ENCODE measurements at places on chromosomes 4 and X.
A peak's percentile ranks its signal among the peaks of the same experiment; 100 is the strongest.

GRCh38 chrX:81390237-81390636 lies 188.3 kb downstream of the SH3BGRL start:
- no peaks in the 10 kb centered on the region for H3K36me3 ChIP-seq
- no peak overlapping the region for H3K27ac ChIP-seq
- no peak overlapping the region for H3K4me3 ChIP-seq
- no peaks in the 10 kb centered on the region for H3K27me3 ChIP-seq
- no peak for DNase-seq
- no peaks in the 10 kb centered on the region for H3K4me1 ChIP-seq

DNA sequence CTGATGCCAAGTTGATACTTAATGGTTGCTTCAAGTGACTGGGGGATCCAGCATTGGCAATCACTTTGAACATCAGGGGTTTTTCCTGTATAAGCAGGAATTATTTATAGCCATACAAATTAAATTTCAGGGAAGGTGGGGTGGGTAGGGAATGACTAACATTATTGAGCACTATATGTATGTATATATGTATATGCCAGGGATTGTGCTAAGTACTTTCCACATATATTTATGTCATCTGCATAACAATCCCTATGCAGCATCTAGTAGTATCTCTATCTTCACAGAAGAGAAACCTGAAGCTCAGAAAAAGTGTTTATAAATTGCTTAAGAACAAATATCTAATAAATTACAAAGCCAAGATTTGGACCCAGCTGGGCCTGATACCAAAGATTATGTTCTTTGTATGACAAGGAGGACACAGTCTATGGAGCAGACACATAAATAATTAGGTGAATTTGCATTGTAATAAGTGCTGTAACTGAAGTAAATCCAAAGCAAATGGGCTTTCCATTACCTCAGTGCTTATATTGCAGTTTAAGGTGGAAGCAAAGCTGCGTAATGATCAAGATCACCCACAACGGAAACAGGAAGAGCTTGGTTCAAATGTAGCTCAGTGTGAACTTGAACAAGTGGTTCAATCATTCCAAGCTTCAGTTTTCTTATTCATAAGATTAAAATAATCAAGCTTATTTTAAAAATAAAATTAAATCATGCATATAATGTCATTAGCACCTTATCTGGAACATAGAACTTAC lies 18.9 kb upstream of the RASGEF1B start:
- H3K4me3 ChIP-seq: no peak overlapping the region
- H3K27ac ChIP-seq: no peak overlapping the region
- H3K36me3 ChIP-seq: no peaks in the 10 kb centered on the region
- H3K4me1 ChIP-seq: no peaks in the 10 kb centered on the region
- no peak for DNase-seq

- no peak for DNase-seq
- H3K4me3 ChIP-seq: no peak overlapping the region
- no peaks in the 10 kb centered on the region for H3K27me3 ChIP-seq
- H3K36me3 ChIP-seq: no peaks in the 10 kb centered on the region
- no peak overlapping the region for H3K27ac ChIP-seq
- H3K4me1 ChIP-seq: no peaks in the 10 kb centered on the region
Observed at GRCh38 chr4:188727746-188728145, 588.5 kb downstream of the TRIML1 start.

GRCh38 chrX:5265324-5265850 lies 963.3 kb downstream of the NLGN4X start:
- H3K27me3 ChIP-seq: no peaks in the 10 kb centered on the region
- H3K27ac ChIP-seq: no peak overlapping the region
- no peak overlapping the region for H3K4me3 ChIP-seq
- no peaks in the 10 kb centered on the region for H3K4me1 ChIP-seq

DNA sequence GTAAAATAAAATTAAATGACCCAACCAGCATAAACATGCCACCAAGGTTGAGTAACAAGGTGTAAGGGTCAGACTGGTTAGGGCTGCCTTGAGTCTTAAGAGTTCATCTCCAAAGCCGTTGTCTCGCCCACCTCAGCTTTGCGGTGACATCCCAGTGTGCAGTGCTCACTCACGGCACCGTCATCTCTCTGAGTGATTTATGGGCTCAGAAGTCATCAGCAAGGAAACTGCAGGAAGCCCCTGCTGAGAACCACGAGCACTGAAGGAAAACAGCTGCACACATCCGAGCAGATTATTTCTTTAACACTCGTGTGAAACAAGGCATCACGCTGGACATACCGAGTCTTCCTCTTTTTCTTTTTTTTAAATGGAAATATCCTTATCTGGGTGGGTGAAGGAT lies 411.1 kb downstream of the TRIML1 start:
- H3K27ac ChIP-seq: no peak overlapping the region
- DNase-seq: no peak
- H3K4me3 ChIP-seq: no peak overlapping the region
- no peaks in the 10 kb centered on the region for H3K36me3 ChIP-seq
- no peaks in the 10 kb centered on the region for H3K27me3 ChIP-seq
- H3K4me1 ChIP-seq: no peaks in the 10 kb centered on the region

DNA sequence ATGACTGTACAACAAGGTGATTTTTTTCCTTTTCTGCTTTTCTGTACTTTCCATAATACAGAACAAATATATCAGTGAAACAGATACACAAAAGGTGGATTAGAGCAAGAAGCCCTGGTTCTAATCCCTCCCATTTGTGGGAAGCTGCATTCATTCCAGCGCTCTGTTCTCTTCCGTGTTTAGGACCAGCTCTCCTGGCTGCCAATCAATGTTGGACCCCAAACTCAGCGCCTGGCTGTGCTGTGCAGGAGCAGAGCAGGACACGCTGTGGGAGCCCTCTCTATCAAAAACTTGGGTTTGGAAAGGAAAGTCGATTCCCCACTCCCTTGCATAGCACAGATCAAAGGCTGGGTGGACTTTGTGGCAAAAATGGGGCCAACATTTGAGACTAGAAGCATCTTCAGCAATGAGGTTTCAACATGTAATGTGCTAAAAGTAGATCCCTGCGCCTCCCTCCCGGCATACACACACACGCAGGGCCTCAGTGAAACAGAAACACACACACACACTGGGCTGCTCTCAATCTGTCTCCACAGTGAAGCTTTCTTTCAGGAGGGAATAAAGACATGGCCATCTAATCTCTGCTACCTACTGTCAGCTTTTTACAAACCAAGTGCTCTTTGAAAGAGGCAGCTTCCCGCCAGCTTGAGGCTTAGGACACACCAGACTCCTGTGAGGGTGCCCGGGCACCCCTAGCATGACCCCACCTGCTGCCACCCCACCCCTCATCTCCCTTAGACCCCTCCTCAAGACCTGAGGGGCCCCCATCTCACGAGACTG lies 12.2 kb downstream of the WDR1 start:
- peaks cover 100% of the 10 kb centered on the region for H3K4me1 ChIP-seq
- H3K27me3 ChIP-seq: no peaks in the 10 kb centered on the region
- H3K36me3 ChIP-seq: peaks cover 3% of the 10 kb centered on the region

GRCh38 chr4:3725936-3726870 lies 40.0 kb upstream of the ADRA2C start:
- H3K4me3 ChIP-seq: no peak overlapping the region
- peaks cover 29% of the 10 kb centered on the region for H3K4me1 ChIP-seq
- DNase-seq: no peak
- H3K36me3 ChIP-seq: no peaks in the 10 kb centered on the region

GRCh38 chr4:139374251-139374650 lies 72.0 kb upstream of the NDUFC1 start:
- no peak overlapping the region for H3K27ac ChIP-seq
- no peaks in the 10 kb centered on the region for H3K36me3 ChIP-seq
- no peaks in the 10 kb centered on the region for H3K4me1 ChIP-seq
- no peak overlapping the region for H3K4me3 ChIP-seq
- H3K27me3 ChIP-seq: no peaks in the 10 kb centered on the region
- DNase-seq: no peak

DNA sequence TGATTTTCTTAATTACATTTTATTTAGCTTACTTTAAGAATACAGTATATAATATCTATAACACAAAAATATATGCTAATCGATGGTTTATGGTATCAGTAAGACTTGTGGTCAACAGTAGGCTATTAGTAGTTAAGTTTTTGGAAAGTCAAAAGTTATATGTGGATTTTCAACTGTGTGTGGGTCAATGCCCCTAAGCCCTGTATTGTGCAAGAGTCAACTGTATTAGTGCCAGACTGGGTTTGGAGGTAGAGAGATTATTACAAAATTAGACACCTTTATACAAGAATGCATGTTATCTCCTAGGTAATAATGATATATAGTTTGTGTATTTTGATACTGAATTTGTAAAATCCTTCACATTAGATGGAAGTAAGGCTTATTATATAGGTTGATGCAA lies 100.3 kb upstream of the PRR32 start:
- H3K27ac ChIP-seq: no peak overlapping the region
- DNase-seq: no peak
- no peaks in the 10 kb centered on the region for H3K36me3 ChIP-seq

DNA sequence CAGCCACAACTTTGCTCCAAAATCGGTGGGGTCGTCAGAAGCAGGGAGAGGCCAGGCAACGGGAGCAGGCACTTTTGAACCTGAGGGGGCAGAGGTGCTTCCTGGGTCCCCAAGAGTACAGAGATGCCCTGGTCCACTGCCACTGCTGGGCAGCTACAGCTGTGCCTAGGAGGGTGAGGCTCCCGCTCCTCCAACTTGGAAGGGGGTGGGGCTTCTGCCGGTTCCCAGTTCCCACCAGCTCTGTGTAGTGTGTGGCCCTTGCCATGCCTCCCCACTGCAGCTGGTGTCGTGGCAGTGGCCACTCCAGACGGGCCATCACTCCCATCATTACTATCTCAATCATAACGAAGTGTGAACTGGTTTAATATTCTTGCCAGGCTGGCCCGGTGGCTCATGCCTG lies 1496.3 kb downstream of the PCDH7 start:
- no peak overlapping the region for H3K4me3 ChIP-seq
- H3K36me3 ChIP-seq: no peaks in the 10 kb centered on the region
- no peak for DNase-seq
- H3K4me1 ChIP-seq: no peaks in the 10 kb centered on the region
- no peak overlapping the region for H3K27ac ChIP-seq

DNA sequence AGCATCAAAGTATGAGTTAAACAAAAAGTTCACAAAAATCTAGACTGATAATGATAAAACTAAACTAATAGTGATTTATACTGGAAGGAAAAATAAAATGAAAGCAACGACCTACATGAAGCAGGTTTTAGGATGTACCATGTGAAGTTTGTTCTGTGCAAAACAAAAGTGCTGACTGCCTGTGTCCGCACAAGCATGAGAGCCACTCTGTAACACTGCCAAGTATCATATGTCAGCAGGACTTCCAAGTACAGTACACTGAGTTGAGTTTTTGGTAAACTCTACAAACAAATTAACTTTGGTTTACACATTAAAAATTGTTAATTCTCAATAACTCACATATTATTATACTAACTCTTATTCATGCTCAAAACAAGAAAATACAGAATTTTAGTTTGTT lies 459.0 kb downstream of the PDGFC start:
- no peaks in the 10 kb centered on the region for H3K27me3 ChIP-seq
- no peaks in the 10 kb centered on the region for H3K36me3 ChIP-seq
- no peak for DNase-seq
- H3K27ac ChIP-seq: no peak overlapping the region
- no peak overlapping the region for H3K4me3 ChIP-seq
- H3K4me1 ChIP-seq: no peaks in the 10 kb centered on the region

GRCh38 chr4:121792966-121793365 lies 8.2 kb upstream of the EXOSC9 start:
- no peaks in the 10 kb centered on the region for H3K36me3 ChIP-seq
- no peak overlapping the region for H3K4me3 ChIP-seq
- peaks cover 33% of the 10 kb centered on the region for H3K27me3 ChIP-seq

DNA sequence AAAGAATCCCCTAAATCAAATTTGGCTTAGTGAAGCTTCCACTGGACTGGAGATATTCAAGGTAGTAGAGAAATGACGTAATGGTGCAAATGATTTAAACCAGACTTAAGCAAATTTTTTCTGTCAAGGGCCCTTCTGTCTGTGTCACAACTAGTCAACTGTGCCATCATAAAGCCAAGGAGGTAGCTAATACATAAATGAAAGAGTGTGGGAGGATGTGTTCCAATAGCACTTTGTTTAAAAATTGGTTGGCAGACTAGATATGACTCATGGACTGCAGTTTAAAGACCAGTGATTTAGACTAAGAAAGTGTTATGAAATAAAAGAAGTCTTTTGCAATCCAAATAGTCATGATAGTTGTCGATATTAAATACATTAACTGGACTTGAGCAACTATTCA lies 24.3 kb upstream of the TEX13C start:
- no peaks in the 10 kb centered on the region for H3K4me1 ChIP-seq
- no peak for DNase-seq
- no peaks in the 10 kb centered on the region for H3K36me3 ChIP-seq
- no peak overlapping the region for H3K4me3 ChIP-seq
- H3K27ac ChIP-seq: no peak overlapping the region

GRCh38 chr4:31360786-31361185 lies 640.6 kb downstream of the PCDH7 start:
- no peak overlapping the region for H3K27ac ChIP-seq
- H3K4me1 ChIP-seq: no peaks in the 10 kb centered on the region
- no peaks in the 10 kb centered on the region for H3K36me3 ChIP-seq
- no peak for DNase-seq

- H3K36me3 ChIP-seq: peaks cover 28% of the 10 kb centered on the region
- H3K27ac ChIP-seq: peak overlapping the region; percentile 79
- H3K4me3 ChIP-seq: no peak overlapping the region
- no peak for DNase-seq
- H3K27me3 ChIP-seq: no peaks in the 10 kb centered on the region
Observed at GRCh38 chr4:39495446-39496213, 31.6 kb downstream of the UGDH start.

DNA sequence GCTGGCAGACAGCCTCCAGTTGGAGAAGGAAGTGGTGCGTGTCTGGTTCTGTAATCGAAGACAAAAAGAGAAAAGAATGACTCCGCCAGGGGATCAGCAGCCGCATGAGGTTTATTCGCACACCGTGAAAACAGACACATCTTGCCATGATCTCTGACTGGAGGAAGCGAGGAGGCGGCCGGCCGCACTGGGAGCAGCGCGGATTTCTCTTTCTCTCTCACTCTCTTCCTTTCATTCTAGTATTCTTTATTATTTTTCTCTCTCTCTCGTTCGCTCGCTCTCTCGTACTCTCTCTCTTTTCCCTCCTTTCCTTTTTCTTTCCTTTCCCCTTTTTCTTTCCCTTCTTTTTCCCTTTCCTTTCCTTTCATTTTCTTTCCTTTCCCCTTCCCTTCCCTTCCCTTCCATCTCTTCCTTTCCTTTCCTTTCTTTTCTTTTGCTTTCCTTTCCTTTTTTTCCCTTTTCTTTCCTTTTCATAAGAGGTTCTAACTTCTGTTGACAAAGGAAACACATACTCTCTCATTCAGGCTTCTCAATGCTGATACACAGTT lies 1.2 kb downstream of the POU3F4 start:
- H3K27ac ChIP-seq: no peak overlapping the region
- H3K4me3 ChIP-seq: no peak overlapping the region
- H3K36me3 ChIP-seq: no peaks in the 10 kb centered on the region
- H3K4me1 ChIP-seq: no peaks in the 10 kb centered on the region
- no peak for DNase-seq
- H3K27me3 ChIP-seq: peaks cover 13% of the 10 kb centered on the region

DNA sequence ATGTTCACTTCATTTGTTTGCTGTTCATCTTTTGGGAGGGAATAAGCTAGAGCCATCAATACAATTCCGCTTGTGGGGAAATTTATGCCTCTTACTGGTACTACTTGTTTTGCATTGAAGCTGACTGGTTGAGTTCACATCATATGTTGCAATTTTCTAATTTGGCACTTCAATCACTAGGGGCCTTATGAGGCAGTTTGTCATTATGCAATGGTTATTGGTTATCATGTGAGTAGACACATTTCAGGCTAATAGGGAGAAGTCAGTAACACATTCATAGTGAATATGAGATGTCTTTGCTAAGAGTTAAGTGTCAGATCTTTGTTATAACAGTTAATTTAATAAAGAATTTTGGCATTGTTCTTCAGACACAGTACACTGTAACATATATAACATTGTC lies 5.0 kb downstream of the RPL36A start:
- H3K27me3 ChIP-seq: no peaks in the 10 kb centered on the region
- peaks cover 7% of the 10 kb centered on the region for H3K4me1 ChIP-seq
- no peak overlapping the region for H3K27ac ChIP-seq
- H3K36me3 ChIP-seq: peaks cover 20% of the 10 kb centered on the region
